ENCODE measurements at places on chromosomes 5 and 9.

GRCh38 chr5:157335534-157336422 lies 69.9 kb downstream of the CYFIP2 start:
- no peak for DNase-seq

DNA sequence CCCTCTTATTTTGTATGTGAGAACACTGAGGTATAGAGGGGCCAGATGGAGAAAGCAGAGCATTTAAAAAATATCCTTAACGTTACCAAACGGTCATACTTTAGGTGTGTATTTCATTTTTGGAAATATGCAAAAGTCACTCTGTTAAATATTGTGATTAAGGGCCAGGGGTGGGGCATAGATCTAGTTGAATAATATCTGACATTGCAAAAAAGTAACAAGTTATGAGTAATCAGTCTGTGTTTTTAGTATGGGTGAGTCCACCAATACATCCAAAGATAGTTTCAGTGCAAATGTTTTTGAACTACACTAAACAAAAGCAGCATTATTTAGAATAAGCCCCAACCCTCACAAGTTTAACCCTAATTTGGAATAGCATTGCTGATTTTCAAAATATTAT lies 45.3 kb upstream of the CCDC112 start:
- DNase-seq = no peak

GRCh38 chr5:135236908-135237747 lies 161.9 kb downstream of the MACROH2A1 start:
- DNase-seq = no peak

DNA sequence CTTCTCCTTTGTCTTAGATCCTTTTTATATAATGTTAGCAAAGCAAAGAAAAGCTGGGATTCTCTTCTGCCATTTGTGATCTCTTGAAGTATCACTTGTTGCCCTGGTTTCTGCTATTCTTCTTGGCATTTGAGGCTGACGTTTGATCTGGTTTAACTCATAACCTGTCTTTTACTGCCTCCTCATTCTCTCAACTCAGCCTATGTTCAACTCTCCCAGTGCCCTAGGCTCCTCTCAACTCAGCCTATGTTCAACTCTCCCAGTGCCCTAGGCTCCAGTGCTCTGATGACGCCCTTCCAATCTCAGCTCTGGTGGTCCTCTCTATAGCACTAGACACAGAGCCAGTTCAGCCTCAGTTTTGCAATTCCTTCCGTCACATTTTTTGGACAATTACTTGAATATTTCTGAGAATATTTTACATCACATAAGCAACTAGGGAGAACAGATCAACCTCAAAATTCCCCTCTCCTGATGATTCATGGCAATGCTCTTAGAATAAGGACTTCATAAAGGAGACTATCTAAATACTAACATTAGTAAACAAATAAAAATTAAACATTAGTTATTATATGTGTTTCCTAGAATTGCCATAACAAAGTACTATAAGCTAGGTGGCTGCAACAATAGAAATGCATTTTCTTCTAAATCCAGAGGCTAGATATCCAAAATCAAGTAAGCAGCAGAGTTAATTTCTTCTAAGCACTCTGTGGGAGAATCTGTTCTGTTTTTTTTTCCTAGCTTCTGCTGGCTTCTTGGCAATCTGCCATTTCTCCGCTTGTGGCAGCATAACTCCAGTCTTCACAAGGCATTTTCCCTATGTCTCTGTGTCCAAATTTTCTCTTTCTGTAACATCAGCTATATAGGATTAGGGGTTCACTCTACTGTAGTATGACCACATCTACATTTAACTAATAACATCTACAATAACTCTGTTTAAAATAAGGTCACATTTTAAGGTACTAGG lies 662.1 kb upstream of the FTMT start:
- DNase-seq = no peak

DNA sequence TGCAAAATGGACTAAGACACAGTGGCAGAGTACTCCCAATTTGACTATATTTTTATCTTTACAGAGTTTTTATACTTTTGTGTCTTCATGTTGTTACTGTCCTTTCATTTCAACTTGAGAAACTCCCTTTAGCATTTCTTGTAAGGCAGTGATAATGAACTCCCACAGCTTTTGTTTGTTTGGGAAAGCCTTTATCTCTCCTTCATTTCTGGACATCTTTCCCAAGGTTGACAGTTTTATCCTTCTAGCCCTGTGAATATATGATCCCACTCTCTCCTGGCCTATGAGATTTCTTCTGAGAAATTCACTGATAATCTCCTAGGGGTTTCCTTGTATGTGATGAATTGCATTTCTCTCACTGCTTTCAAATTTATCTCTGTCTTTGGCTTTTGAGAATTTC lies 9.2 kb upstream of the SARDH start:
- DNase-seq = no peak

DNA sequence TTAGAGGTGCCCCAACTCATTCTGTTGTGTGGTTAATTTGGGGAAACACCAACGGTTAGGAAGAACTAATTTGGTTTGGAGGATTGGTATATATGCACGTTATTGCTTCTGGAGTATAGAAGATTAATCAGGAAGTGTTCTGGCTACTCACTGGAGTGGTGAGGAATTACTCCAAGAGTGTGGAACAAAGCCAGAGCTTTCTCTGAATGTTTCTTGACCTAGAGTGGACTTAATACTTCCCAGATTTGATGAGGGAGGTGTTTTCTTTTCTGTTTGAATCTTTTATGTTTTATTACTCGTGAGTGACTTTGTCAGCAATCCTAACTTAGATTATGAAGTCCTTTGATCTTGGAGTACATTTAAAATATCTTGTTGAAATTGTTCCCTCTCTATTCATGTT lies 163.7 kb downstream of the MAN2A1 start:
- DNase-seq = no peak

- DNase-seq = no peak
These were observed 537.7 kb upstream of the NMUR2 start for GRCh38 chr5:152942633-152943336.

- DNase-seq = no peak
These were observed 284.7 kb downstream of the NR2F1-AS1 start for GRCh38 chr5:93296338-93296737.

DNA sequence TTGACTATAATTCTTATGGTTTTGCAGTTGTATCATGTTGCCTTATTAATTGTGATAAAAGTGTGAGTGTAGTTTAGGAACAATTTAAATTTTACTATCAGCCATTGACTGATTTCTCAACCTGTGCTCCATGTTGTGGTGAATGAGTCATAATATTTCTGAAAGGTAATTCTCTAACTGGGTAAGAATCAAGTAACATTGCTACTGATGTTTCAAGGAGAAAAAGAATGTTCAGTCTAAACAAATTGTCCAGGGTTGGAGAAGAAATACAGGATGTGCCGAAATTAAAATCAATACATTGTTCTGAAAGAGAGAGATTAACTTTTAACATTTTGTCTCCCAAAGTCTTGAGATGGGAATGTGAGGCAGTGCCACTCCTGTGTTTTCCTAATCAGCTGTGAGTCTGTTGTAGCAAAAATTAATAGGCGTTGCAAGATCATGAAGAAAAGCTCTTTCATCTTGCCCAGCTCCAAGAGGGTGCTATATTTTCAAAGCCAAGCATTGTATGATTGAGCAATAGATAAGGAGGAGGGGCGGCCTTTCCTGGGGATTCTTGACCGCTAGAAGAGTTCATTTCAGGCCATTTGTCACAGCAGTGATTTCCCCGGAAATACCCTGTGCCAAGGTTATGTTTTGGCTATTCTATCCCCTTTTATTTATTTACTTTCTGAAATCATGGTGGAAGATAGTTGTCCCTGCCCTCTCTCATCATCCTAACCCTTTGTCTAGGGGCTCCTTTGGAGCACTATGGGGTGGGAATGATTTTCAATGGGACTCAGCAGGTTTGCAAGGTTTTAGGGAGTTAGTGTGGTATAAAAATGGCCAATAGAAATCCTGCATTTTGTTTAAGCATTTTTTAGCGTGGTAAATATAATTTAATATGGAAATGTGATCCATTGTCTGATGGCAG lies 151.6 kb downstream of the FOCAD start:
- no peak for DNase-seq

DNA sequence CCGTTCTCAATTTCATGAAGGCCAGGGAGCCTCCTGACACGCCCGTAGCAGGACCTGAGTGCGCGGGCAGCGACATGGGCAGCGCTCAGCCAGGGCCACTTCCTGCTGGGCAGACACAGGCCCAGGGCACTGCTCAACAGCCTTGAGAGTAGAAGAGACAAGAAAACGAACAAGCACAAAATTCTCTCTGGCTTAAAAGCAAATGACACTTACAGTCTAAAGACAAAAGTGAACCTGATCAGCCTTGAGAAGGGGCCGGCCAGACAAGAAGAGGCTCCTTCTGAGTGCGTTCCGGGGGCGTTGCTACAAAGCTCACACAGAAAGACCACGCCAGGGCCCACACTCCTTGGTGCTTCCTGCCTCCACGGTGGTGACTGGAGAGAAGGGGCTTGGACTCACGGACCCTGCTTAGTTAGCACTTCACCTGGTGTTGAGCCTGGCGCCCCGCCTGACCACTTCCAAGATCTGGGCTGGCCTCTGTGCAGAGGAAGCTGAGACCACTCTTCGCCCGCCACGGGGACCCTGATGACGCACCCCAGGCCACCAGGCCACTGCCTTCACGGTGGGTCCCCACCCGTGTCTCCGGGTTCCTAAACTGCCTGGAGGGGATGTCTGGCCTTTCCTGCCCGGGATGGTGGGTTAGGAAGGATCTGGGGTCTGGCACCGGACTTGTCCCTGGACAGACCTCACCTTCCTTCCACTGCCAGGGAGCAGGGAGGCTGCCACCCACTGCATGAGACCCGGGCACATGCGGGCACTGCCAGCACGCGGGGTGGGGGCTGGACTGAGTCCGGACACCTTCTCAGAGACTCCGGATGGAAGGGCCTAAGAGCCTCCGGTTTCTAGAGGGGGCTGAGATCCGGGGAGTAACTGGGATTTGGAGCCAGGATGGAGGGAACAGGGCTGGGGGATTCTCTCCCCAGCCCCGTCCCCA lies 1.3 kb downstream of the SLC12A7 start:
- peak; percentile 15 for DNase-seq

DNA sequence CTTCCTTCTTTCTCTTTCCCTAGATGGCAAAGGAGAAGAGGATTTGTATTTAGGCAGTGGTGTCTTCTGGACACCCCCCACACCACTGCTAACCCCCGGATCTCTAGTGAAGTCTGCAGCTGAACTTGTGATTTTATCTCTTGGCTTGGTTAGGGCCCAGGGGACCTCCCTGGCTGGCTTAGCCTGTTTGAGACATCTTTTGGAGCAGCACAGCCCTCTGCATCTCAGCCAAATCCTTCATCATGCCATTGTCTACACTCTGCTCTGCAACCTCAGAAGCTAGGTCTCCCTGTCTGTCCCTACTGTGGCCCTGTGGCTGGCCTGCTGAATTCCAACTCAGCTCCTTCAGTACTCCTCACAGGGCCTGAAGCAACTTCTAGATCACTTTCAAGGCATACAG lies 81.7 kb downstream of the MUSK start:
- DNase-seq = no peak

GRCh38 chr9:37944266-37944650 lies 40.3 kb upstream of the SLC25A51 start:
- no peak for DNase-seq

DNA sequence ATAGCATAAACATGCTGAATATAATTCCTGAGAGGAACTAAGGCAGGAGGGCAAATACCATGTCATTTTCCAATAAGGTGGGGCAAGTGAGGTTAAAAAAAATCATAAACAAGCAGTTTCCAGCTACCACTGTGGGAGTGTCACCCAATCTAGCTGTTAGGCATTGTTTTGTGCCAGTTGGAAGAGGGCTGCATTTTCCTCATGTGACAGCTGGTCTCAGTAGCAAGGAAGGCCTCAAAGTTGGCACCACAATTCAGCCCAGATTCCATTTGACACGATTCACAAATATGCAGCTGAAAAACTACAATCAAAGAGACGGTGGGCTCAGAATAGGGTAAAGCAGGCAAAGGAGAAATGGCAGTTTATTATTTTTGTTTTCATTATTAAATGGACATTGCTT lies 636.1 kb downstream of the KIF4B start:
- no peak for DNase-seq

GRCh38 chr5:76386360-76386759 lies 16.7 kb upstream of the IQGAP2 start:
- peak; percentile 68 for DNase-seq

DNA sequence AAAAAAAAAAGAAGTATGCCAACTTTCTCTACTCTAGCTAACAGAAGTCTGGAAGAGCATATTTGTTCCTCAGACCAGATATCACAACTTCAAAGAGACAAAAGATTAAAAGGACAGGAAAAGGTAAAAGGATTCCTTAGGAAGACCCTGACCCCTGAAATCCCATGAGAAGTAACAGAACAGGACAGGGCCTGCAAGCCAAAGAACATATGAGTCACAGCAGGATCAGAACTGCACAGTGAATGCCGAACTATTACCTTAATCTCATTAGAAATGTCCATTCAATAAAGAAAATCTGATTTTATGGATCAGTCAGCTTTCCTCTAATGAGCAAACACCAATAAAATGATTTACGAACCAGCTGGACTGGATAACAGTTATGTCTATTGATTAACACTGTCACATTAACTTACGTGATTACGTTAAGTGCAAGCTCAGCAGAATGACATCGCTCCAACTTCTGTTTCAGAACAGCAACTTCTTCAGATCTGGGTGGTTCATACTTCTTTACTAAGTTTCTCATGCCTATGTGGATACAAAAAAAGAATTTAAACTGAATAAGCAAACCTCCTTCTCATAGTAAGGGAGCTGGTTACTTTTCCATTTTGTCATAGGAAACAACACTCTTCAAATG lies 13.6 kb downstream of the CCNH start:
- DNase-seq = no peak

GRCh38 chr5:169970911-169971765 lies 9.2 kb downstream of the INSYN2B start:
- DNase-seq = no peak

DNA sequence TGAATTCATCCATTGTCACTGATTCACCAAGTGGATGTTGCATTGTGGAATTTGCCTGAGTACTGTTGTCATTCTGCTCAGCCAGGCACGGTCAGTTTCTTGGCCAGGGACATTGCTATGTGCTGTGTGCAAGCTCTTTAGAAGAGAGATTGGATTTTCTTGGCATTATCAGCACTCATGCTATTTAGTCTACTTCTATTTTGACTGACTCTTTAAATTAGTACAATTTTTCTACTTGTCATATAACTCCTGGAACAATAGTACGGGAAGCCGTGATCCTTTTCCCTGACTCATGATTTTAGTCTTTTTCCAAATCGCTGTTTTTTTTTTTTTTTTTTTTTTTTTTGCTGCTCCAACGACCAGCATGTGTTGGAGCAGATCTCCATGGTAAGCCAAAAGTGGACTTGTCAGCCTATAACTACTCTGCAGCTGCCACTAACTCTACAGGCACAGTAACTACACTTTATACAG lies 129.7 kb downstream of the CDC42SE2 start:
- no peak for DNase-seq

DNA sequence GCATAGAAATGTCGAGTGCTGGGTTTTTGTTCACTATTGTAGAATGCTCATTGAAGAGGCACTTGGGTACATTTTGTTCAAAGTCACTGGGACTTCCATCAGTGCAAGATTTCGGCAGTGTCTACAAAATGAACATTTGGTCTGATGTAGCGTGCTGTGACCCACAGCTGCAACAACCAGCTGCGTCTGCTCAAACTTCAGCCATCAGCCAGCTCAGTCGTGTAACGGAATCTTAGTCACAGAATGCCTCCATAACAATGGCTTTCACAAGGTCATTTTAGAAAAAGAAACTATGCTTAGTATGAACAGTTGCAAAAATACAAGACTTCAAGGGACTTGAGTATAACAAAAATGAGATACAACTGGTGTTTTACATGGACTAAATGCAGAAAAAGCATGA lies 828.1 kb upstream of the GRAMD2B start:
- DNase-seq = no peak

Data from NCI-H2029 (cell line).